ENCODE measurements at places on chromosomes 4 and X. TPM values are rescaled to one million over a fixed set of nuclear protein-coding genes. Genes with fewer than 3 reads are reported as not detected.

DNA sequence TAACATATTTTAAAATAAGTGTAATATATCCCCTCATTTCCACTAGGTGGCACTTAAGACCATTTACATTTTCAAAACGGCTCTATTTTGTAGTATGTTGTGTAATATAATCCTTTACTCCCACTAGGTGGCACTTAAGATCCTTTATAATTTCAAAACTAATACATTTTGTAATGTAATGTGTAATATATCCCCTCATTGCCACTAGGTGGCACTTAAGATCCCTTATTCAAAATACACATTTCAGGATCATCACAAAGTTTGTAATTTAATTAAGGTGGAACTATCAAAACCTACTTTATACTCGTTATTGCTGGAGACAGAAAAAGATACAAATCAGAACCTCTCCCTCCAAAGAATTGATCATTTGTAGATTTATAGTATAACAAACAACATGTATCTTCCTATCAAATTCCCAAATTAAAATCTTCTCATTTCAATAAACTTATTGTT is 132.5 kb downstream of the ARHGAP6 start:
- H3K4me1 ChIP-seq: no peaks in the 10 kb centered on the region
- no peak overlapping the region for H3K27ac ChIP-seq
- no peak overlapping the region for H3K4me3 ChIP-seq
- H3K27me3 ChIP-seq: peaks cover 4% of the 10 kb centered on the region
- no peaks in the 10 kb centered on the region for H3K36me3 ChIP-seq

DNA sequence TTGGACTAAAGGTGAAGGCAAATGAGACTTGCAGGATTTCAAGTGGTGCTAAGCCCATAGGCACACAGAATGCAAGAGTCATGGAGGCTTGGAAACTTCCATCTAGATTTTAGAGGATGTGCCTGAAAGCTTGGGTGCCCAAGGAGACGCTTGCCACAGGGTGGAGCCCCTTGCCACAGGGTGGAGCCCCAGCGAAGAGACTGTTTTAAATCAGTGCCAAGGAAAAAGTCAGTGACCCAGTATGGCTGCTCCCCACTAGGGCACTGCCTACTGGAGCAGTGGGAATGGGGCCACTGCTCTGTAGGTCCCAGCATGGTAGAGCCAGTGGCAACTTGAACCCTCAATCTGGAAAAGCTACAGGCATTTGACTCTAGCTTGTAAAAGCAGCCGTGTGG is 794.2 kb upstream of the LCORL start:
- no peak overlapping the region for H3K4me3 ChIP-seq
- no peaks in the 10 kb centered on the region for H3K27me3 ChIP-seq
- no peak overlapping the region for H3K27ac ChIP-seq
- no peaks in the 10 kb centered on the region for H3K36me3 ChIP-seq
- no peaks in the 10 kb centered on the region for H3K4me1 ChIP-seq
- DNase-seq: no peak

DNA sequence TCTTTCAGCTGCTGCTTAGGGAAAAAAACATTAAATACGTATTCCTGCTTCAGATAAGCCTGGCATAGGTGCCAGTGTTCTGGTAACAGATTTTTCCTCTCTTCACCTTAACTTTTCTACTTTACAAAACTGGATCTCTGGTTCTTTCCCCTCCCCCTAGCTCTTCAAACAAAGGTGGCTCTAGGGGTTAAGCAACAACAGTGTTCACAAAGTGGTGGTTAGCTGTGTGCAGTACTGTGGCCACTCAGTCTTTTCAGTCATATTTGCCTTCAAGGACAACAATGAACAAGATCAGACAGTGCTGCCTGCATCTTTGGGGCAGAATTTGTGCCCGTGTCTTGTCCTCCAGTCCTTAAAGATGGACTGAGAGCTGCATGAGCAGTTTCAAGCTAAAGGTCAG is 15.1 kb upstream of the RGN start:
- no peak overlapping the region for H3K4me3 ChIP-seq
- H3K36me3 ChIP-seq: no peaks in the 10 kb centered on the region
- no peak for DNase-seq
- no peak overlapping the region for H3K27ac ChIP-seq
- no peaks in the 10 kb centered on the region for H3K27me3 ChIP-seq

DNA sequence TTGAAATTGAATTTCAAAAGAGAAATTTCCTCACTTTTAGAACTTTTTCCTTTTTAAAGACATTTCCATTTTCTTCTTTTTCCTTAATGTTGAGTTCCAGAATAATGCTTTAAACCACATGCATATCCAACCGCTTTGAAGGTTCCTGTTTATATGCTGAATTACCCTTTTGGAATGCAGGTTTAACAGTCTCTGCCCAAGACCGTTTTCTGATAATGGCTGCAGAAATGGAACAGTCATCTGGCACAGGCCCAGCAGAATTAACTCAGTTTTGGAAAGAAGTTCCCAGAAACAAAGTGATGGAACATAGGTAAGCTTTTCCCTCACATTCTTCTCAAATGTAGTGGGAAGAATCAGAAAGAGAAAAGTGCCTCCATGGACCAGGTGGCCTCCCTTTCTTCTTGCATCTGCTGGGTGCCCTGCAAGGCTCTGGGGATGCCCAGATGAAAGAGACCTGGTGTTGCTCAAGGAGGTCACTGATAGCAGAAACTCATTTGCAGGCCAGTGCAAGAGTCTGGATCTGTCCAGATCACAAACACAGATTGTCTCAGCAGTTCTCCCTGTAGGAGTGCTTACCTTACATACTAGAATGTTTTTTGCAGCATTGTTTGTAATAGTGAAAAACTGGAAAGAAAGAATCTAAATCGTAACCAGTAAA is 42.9 kb downstream of the MOSPD2 start:
- no peak overlapping the region for H3K27ac ChIP-seq
- no peak for DNase-seq
- H3K4me3 ChIP-seq: no peak overlapping the region
- peaks cover 20% of the 10 kb centered on the region for H3K36me3 ChIP-seq
- H3K27me3 ChIP-seq: no peaks in the 10 kb centered on the region
- H3K4me1 ChIP-seq: no peaks in the 10 kb centered on the region

DNA sequence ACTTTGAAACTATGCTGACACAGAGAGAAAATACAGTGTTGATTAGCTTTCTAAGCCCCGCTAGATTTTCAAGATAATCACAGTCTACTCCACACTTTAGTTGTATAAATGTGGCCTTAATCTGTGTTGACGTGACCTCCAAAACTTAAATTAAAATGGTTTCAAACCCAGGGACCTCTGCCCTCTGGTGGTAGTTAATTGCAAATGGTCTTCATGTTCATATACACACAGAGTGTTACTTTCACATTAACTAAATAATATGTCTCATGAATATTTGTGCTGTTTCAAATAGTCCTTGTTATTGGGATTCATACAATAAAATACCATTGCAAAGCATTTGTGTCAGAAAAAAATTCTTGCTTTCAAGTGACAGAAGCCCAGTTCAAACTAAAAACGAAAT is 64.3 kb downstream of the TASL start:
- H3K36me3 ChIP-seq: no peaks in the 10 kb centered on the region
- no peaks in the 10 kb centered on the region for H3K4me1 ChIP-seq
- H3K27ac ChIP-seq: no peak overlapping the region
- no peaks in the 10 kb centered on the region for H3K27me3 ChIP-seq

DNA sequence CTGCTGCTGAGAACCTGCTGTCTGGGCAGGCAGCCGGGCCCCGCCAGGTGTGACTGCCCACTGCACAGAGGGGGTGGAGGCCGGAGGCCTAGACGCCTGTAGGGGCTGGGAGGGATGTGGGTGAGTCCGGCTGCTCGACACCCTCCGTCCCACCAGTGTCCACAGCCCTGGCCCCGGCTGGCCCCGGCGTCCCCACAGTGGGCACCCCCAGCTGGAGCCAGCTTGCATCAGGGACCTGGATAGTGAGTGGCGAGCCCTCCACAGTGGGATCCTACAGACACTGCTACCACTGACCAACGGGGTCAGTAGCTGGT is 34.7 kb upstream of the SPON2 start:
- no peak for DNase-seq
- peak overlapping the region; percentile 74 for H3K27ac ChIP-seq
- peaks cover 20% of the 10 kb centered on the region for H3K36me3 ChIP-seq
- peaks cover 61% of the 10 kb centered on the region for H3K4me1 ChIP-seq

The RPL39 gene
- 1,731 TPM for total RNA-seq

DNA sequence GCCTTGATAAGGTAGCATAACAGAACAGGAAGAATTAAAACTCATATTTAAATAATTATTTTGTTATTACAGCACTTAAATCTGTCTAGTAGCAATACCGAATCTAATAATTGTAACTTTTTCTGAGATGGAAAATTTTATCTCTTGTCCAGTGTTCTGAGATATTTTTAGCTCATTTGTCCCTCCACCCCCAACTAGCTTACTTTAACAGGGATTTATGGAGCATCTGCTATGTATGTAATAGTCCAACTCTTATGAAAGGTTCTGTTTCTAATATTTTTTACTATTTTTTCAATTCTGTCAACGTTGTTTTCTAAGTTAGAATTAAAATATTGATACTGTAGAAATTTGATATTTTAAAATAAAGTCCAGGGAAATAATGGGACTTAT is 38.2 kb upstream of the NUDT6 start:
- H3K27me3 ChIP-seq: no peaks in the 10 kb centered on the region
- H3K27ac ChIP-seq: no peak overlapping the region
- H3K36me3 ChIP-seq: peaks cover 4% of the 10 kb centered on the region
- DNase-seq: no peak

GRCh38 chr4:107183155-107183774 is 147.2 kb upstream of the DKK2 start:
- DNase-seq: no peak
- H3K4me1 ChIP-seq: no peaks in the 10 kb centered on the region
- H3K27ac ChIP-seq: no peak overlapping the region
- H3K36me3 ChIP-seq: no peaks in the 10 kb centered on the region
- H3K4me3 ChIP-seq: no peak overlapping the region
- no peaks in the 10 kb centered on the region for H3K27me3 ChIP-seq

- no peak overlapping the region for H3K4me3 ChIP-seq
- H3K4me1 ChIP-seq: no peaks in the 10 kb centered on the region
- no peak for DNase-seq
- no peaks in the 10 kb centered on the region for H3K36me3 ChIP-seq
- no peaks in the 10 kb centered on the region for H3K27me3 ChIP-seq
These were observed 809 bp upstream of the SLC6A14 start for GRCh38 chrX:116435597-116435996.

- DNase-seq: no peak
- no peaks in the 10 kb centered on the region for H3K4me1 ChIP-seq
- no peak overlapping the region for H3K4me3 ChIP-seq
- no peaks in the 10 kb centered on the region for H3K27me3 ChIP-seq
- no peaks in the 10 kb centered on the region for H3K36me3 ChIP-seq
These were observed 56.4 kb upstream of the SPOCK3 start for GRCh38 chr4:167290678-167291077.

The MED28 gene
- 21.9 TPM for total RNA-seq

DNA sequence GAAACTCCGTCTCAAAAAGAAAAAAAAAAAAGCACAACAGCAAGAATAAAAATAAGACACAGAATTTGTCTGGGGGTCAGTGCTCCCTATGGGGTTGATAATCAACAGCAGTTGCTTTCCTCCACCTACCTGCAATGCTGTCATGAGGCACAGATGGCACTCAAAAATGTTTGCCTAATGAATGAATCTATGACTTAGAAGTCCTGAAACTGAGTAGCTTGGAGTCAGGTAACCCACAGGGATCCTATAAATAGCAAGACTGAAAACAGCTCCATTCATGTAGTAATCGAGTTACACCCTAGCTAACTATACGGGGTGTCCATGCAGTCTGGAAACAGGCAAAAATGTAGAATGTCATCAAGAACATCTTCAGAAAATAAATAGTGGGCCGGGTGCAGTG is 19.8 kb upstream of the DDX3X start:
- H3K4me3 ChIP-seq: no peak overlapping the region
- DNase-seq: peak; percentile 7
- H3K27ac ChIP-seq: no peak overlapping the region
- no peaks in the 10 kb centered on the region for H3K36me3 ChIP-seq

DNA sequence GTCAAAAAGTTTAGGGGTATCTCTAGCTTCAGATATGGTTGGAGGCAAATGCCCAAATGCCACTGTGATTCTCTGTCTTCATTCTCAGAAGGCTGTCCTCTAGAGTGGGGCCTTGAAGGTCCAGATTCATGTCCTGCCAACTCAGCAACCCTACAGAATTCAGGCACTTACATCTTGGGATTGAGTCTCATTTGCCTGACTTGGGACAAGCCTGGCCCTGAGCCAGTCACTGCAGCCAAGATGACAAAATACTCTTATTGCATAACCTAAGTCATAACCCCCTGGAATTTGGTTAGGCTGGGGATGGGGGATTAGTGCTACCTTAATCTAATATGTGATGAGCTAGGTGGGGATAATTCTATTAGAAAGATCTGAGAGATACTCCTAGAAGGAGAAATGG is 100.5 kb downstream of the AREG start:
- DNase-seq: no peak
- H3K4me1 ChIP-seq: peaks cover 5% of the 10 kb centered on the region
- H3K36me3 ChIP-seq: no peaks in the 10 kb centered on the region

The ADAD1 gene
- not detected for total RNA-seq

- no peak overlapping the region for H3K27ac ChIP-seq
- no peak for DNase-seq
- no peaks in the 10 kb centered on the region for H3K4me1 ChIP-seq
- no peak overlapping the region for H3K4me3 ChIP-seq
- no peaks in the 10 kb centered on the region for H3K36me3 ChIP-seq
These were observed 1331.6 kb downstream of the ADGRL3 start for GRCh38 chr4:62531731-62532130.

The ASMT gene
- total RNA-seq: not detected

The BST1 gene
- total RNA-seq: 40.0 TPM

DNA sequence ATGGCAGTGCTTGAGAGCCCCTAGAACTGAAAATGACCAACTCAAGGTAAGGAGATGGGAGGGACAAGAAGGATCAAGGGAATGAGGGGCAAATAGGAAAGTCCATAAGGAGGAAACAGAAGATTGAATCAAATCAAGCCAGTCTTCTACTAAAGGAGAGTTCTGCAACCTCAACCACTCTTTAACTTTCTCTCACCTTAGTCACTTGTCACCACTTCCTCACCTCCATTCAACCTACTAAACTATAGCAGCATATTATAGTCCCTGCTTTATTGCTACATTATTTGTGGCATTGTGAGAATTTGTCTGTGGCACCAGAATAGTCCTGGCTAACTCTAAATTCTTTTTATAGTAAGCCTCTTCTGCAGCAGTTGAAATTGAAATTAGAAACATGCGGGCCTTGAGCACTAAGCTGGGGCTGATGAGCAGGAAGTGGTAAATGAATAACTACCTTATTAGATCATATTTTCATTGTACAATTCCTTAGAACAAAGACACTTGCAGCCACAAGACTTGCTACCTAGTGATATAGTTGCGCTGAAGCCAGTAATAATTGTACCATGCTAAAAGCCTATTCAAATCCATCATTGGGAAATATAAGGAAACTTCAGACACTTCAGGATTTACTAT is 336.9 kb downstream of the ZNF674 start:
- DNase-seq: no peak
- H3K36me3 ChIP-seq: no peaks in the 10 kb centered on the region
- no peak overlapping the region for H3K4me3 ChIP-seq
- H3K27me3 ChIP-seq: no peaks in the 10 kb centered on the region
- no peak overlapping the region for H3K27ac ChIP-seq

The NAA15 gene
- total RNA-seq: 45.3 TPM
